ENCODE measurements at places on chromosomes 2 and 18.
A peak's percentile ranks its signal among the peaks of the same experiment; 100 is the strongest.

- DNase-seq, result no peak
These were observed 79.2 kb downstream of the SMAD7 start for GRCh38 chr18:48871391-48872166.

GRCh38 chr2:121635371-121635770 lies 13.9 kb downstream of the CLASP1 start:
- DNase-seq, result no peak

DNA sequence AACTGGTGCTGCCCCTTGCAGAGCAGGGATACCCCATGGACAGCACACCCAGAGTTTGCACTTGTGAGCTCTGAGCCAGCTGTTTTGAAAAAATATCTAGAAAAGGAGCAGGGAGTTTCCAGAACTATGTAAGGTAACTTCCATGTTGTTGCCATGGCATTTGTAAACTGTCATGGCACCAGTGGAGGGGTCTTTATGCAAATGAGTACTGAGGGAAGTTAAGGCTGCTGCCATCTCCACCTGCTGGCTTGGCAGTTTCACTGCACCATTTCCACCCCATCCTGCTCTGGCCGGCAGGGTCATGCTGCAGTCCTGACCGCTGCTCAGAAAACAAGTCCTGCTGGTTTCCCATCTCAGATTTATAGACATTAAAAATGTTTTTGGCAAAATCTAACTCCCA lies 52.3 kb upstream of the SNTG2 start:
- DNase-seq, result no peak

DNA sequence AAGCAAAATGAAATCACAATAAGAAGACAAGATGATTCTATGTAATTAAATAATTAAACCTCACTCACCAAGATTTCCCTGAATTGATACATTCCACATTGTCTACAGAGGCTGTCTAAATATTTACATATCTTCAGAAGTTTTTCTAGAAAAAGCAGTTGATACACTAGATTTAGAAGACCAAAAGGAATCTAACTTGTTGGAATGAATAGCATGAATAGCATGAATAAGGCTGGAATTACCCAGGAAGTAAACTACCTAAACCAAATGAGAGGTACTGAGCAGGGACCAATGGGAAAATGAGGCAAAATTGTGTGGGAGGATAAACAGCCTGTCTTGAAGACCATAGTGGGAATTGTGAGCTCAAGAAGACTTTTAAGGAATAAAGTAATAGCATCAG lies 479.7 kb downstream of the TXNL1 start:
- DNase-seq, result no peak

- no peak for DNase-seq
These were observed 29.1 kb upstream of the EPC2 start for GRCh38 chr2:148615381-148615841.

GRCh38 chr2:135546436-135546835 lies 15.2 kb downstream of the R3HDM1 start:
- DNase-seq, result peak; percentile 9

DNA sequence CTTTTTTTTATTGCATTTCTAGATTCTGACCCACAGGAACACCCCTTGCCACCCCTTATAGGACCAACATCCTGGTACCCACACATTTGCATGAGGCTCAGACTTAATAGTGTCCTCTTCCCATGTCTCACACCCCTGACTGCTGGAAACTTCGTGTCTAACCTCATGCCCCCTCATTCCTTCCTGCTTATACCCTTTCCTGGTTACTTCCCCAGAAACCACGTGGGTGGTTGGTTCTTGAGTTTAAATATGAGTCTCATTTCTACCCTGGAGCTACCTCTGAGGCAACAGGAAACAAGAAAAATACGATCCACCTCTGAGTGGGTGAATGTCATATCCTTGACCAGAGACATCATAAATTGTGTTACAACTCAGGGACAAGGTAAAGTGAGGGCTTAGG lies 1.6 kb downstream of the TNP1 start:
- peak; percentile 33 for DNase-seq

DNA sequence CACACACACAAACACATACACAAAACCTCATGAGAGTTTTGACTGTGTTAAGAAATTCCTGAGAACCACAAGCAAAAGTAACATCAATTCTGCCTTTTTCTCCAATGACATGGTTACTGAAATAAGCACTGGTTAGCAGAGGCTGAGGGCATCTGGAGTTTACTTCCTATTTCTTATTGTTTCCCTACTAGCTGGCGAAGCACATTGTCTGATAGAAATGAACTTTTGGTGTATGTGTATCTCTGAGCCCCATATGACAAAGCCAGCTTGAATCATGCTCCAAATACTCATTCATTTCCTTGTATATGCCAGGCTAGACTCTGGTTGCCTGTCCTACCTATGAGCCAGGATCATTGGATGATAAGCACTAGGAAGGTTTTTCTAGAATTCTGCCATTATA lies 203.1 kb downstream of the NCKAP5 start:
- DNase-seq, result no peak

GRCh38 chr2:70939001-70939838 lies 3.5 kb downstream of the ATP6V1B1 start:
- DNase-seq, result no peak

DNA sequence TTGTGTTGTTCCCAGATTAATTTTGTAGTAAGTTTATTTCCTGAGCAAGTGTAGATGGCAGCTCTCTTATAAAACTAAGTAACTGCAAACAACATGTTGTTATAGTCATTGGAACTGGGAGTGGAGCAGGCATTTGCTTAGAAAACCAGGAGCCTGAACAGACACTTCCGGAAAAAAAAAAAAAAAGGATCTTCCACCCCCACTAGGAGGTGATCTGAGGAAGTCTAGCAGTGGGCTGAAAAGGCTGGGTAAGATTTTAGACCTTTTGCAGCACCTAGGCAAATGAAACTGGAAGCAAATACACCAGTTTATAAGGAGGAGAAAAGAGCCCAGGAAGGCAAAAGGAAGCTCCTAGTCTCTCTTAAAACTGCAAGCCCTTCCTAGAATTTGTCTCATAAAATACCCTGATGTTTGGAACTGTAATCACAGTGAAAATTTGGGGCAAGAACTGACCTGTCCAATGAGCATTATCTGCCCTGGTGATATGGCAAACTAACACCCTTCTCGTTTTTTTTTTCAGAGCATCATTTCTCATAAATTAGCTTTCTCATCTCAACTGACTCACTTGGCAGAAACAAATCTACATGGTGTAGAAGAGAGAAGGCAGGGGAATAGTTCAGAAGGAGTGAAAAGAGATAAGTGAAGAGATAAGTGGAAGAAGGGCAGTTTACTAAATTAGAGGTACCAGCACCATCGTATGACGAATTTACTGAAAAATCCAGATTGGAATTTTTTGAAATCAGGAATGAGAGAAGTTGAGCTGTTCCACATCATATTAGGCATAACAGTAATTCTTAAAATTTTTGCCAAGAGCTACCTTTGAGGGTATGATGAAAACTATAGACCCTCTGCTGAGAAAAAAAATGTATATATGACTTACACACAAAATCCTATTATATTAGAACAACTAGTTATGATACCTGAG lies 4.2 kb upstream of the CCNYL1 start:
- no peak for DNase-seq

- no peak for DNase-seq
These were observed 118.7 kb downstream of the ZFP36L2 start for GRCh38 chr2:43107679-43108078.

- DNase-seq, result no peak
These were observed 12.7 kb downstream of the NCK2 start for GRCh38 chr2:105757433-105757832.

- no peak for DNase-seq
These were observed 573.2 kb downstream of the METTL4 start for GRCh38 chr18:1998121-1998520.

DNA sequence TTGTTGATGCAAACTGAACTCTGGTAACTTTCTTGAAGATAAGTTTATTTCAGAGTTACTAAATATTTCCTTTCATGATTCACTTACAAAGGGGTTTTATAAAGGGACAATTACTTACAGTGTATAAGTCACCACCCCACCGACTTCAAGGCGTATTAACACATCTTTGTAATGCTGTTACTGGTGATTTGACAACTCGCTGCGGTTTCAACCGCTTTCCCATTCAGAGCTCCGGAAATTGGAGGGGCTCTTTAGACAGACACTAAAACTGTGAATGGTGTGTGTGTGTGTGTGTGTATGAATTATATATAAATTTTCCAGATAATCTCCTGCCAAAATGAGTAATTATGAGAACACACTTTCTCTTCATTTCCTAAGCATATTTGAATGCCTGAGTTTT lies 4.9 kb downstream of the TM4SF20 start:
- DNase-seq, result peak; percentile 37

Data from activated T-cell treated with anti-CD3 and anti-CD28 coated beads, Interleukin-2, amount 50 U/mL, for 72 hours (primary cell).